ENCODE measurements at places on chromosomes 2 and 18.

GRCh38 chr2:7028846-7029245, 111.6 kb downstream of the RNF144A start:
- DNase-seq: no peak

DNA sequence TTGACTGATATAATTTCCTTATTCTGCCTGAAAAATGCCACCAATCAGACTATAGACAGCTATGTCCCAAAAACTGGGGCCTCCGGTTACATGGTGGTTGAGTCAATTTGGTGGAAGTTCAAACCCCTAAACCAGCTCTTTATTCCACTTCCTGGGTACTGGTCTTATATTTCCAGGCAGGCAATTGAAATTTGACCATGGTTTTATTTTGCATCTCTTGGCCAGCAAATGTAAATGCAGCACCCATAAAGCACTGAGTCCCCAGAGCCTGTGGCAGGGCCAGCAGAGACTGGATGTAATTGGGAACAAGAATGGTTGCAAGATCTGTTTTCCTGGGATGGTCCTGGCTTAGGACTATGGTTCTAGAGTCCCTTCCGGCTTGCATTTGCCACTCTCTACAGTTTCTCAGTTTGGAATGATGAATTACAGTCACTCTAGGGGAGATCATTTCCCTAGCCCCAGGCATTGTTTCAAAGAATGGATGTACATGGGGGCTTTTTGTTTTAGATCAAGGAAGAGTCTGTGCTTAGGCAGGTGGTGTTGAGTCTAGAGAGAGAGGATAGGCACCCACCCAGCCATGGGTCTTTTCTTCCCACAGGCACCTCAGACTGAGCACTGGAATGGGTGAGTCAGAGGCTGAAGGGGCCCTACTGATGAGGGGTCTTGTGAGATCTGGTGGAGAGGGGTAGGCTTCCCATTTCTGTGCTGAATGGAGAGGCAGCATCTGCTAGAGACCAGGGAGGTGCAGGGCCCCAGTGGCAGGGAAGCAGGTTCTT, 108.4 kb upstream of the CDC42EP3 start:
- DNase-seq: no peak

GRCh38 chr2:117948615-117949014, 65.3 kb downstream of the CCDC93 start:
- DNase-seq: no peak

DNA sequence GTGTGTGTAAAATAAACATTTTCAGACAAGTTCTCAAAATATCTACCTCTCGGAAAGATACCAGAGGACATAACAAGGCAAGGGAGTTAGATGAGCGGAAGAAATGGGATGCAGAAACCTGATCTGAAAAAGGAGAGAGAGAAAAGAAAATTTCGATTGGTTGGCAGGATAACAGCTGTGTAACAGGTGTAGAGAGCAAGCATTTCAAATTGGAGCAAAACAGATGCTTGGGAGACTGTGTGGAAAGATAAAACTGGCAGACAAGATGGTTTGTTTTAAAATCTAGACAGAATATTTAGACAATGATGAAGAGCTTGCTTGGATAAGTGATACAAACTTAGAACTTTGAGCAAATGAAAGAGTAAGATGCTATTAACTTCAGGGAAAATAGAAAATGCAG, 20.2 kb downstream of the CHST9 start:
- no peak for DNase-seq

DNA sequence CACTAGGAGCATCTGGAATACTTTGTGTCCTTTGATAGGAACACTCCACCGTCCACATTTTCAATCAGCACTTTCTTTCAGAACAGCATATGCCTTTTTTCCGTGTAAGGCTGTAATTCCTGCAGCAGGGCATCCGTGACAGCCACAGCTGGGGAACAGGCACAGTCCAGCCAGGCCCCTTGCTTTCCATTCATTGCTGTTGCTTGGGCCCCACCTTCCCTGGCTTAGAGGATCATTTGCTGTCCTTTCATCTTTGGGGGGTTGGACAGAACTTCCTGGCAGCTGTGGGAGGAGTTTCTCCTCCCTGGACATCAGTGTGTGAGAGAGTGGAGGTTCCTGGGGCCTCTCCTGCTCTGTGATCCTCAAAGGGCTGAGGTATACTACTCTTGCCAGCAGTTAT, 49.7 kb upstream of the ITM2C start:
- DNase-seq: no peak
